ENCODE measurements at places on chromosomes 4 and X.

DNA sequence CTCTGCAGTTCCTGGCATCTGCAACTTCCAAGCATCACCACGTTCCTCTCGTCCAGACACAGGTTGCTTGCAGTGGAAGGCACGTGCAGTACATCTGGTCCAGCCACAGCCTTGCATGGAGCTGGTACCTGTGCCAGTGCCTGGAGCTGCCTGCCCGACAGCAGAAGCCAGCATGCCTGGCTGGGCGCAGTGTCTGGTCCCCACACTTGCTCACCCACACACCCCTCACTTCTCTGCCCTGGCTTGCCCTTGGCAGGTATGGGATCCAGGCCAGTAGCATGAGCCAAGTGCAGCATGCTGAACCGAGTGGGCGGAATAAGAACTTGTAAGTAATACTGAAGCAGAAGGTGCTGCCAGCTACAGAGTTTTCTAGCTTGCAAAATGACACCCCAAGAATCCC lies 39.9 kb downstream of the SH3BGRL start:
- no peak for DNase-seq

DNA sequence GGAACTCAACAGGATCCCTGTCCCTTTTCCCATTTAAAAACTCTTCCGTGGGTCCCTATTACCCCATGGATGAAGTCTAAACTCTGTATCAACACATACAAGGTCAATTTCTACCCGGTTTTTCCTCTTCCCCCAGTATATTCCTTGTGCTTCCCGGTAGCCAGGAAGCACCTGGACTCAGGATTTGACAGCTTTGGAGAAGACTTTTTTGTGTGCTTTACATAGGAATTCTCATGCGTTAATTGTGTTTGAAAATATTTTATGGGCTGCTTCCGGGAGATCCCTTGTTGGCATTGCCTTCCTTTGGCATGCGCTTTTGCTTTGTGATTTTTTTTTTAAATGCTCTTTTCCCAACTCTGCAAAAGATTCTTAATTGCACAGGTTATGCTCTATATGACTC lies 7.2 kb downstream of the SMS start:
- DNase-seq, result no peak

- no peak for DNase-seq
These were observed 29.5 kb downstream of the SMPX start for GRCh38 chrX:21728276-21728968.

- DNase-seq, result no peak
These were observed 10.2 kb upstream of the ATP6AP2 start for GRCh38 chrX:40570346-40571093.

GRCh38 chr4:3860061-3860912 lies 94.1 kb downstream of the ADRA2C start:
- no peak for DNase-seq

- DNase-seq, result no peak
These were observed 58.3 kb upstream of the SMIM31 start for GRCh38 chr4:164695650-164696049.

DNA sequence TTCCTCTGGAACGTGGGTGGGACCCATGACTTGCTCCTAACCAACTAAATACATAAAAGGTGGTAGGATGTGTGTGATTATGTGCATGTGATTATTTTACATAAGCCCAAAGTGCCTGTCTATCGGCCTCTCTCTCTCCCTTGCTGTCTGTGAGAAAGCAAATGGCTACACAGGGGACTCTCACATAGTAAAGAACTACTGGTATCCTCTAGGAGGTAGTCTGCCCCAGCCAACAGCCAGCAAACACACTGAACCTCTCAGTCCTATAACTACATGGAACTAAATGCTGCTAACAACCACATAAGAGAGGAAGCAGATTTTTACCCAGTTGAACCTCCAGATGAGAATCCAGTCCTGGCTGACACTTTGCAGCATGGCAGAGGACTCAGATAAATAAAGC lies 1249.4 kb downstream of the ADGRL3 start:
- no peak for DNase-seq

GRCh38 chr4:125104616-125105015 lies 210.1 kb upstream of the FAT4 start:
- DNase-seq, result no peak

All from stimulated activated CD8-positive, alpha-beta memory T cell treated with anti-CD3 and anti-CD28 coated beads, Interleukin-4, amount 100 ng/mL, for 4 hours (primary cell).